Cerebellum (tissue), 4 donors: ENCODE measurements at places on chromosomes 6 and 20. TPM values are rescaled to one million over a fixed set of nuclear protein-coding genes. Genes with fewer than 3 reads are reported as not detected.

GSTA1 gene
- total RNA-seq, result not detected

DNA sequence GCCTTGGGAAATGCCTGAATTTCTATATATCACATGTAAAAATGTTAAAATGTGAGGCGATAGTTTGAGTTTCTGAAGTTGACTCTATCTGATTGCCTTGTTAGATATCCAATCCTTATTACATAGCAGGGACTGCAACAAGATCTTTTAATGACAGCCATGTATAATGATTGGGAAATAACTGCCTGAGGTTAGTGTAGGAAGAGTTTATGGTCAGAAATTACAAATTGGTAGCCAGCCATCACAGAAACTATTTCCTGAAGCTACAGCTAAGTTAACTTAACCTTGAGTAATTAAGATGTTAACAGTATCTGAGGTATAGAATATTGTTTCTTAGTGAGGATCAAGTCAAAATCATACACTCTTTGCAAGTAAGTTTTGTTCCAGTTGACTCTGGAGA, 41.0 kb downstream of the AKIRIN2 start:
- DNase-seq, result no peak

RAET1G gene
- total RNA-seq, result not detected

KIFC1 gene
- total RNA-seq, result 12.3 TPM

NCOA7 gene
- total RNA-seq, result 28.8 TPM

DNA sequence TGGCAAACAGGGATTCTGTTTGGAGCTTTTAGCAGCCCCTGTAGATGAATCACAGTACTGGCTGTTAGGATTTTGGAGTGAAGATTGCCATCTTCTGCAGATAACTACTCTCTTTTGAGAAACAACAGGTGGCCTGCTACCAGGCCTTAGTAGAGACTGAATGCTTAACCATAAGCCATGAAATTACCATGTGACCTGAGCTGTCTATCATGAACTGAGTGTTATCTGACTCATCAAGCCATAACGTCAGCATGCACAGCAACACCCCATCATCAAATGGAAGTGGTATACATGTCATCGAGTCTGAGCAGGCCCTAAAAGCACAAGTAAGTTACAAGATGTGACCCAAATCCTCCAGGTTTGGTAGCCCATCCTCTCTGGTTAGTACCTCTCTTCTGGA, 132.6 kb downstream of the GPR63 start:
- DNase-seq, result no peak
